NCI-H146 (cell line): ENCODE measurements at places on chromosomes 12 and 14.

- no peak for DNase-seq
Measured at GRCh38 chr14:101461891-101462290, 99.4 kb upstream of the DIO3 start.

DNA sequence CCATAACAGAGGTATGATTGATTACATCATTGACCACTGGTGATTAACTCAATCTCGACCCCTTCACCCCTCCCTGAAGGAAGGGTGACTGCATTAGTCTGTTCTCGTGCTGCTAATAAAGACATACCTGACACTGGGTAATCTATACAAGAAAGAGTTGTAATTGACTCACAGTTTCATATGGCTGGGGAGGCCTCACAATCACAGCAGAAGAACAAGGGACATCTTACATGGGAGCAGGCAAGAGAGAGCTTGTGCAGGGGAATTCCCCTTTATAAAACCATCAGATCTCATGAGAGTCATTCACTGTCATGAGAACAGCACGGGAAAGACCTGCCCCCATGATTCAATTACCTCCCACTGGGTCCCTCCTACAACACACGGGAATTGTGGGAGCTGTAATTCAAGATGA lies 55.9 kb upstream of the TMCC3 start:
- DNase-seq: no peak

DNA sequence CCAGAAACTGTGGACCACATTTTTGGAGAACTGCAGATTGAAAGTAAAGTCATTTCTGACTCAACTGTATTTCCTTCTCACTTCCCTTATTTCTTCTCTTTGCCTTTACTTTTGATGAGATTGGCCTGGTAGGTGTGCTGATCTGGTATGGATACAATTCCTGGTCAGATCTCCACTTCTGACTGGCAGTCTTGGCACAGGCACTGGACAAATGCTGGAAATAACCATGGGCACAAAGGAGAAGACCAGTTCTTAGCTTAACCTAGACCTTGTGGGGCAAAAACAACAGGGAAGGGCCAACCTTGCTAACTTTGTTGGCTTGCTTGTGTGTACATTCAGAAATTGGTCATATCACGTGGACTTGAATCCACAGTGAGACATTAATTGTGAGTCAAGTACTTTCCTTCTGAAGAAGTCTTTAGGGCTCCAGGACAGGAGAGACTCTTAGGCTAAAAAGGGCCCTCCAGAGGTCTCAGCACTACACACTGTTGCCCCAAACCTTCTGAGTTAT lies 75.0 kb downstream of the DIP2B start:
- no peak for DNase-seq

DNA sequence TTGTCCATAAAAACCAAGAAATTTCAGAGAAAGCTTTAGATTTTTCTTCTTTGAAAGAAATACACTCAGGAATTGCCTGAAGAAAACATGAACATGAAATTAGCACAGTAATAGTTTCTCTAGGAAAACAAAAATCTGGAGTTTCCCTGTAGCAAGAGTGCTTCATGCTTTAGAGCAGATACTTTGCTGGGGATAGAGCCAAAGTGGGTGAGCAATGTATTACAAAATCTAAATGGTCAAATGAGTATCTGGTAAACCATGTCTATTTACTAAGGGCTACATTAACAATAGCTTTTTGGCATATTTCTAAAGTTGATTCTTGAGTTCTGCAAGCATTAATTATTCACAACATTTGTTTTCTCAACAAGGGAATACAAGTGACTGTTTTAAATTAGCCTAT lies 26.2 kb downstream of the AVPR1A start:
- DNase-seq: no peak

- no peak for DNase-seq
Measured at GRCh38 chr12:124655698-124656516, 88.5 kb upstream of the NCOR2 start.
